ENCODE measurements at places on chromosomes 3 and 15.
A peak's percentile ranks its signal among the peaks of the same experiment; 100 is the strongest.

- DNase-seq = no peak
Measured at GRCh38 chr3:144402430-144402829, 430.8 kb downstream of the DIPK2A start.

DNA sequence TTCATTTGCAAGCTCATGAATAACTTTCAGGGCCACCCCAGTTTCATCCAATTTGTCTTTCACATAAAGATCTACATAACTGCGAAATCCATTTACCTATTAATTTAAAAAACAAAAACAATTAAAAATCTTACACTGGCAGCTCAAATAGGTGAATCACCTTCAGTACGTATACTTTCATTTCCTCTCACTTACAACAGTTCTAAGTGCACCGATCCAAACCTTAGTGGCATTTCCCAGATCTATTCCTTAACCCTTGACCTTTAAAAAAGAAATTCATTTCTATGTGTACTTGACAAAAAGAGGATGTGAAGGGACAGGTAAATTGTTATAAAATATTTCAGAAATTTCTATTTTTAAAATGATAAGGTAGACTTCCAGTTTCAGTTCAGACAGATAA is 30.8 kb downstream of the TOP2B start:
- no peak for DNase-seq

- DNase-seq = no peak
Measured at GRCh38 chr3:155069729-155070128, 10.4 kb upstream of the MME start.

GRCh38 chr3:144760831-144761230 is 789.2 kb downstream of the DIPK2A start:
- no peak for DNase-seq

GRCh38 chr15:33068511-33068990 is 126.0 kb downstream of the FMN1 start:
- no peak for DNase-seq

DNA sequence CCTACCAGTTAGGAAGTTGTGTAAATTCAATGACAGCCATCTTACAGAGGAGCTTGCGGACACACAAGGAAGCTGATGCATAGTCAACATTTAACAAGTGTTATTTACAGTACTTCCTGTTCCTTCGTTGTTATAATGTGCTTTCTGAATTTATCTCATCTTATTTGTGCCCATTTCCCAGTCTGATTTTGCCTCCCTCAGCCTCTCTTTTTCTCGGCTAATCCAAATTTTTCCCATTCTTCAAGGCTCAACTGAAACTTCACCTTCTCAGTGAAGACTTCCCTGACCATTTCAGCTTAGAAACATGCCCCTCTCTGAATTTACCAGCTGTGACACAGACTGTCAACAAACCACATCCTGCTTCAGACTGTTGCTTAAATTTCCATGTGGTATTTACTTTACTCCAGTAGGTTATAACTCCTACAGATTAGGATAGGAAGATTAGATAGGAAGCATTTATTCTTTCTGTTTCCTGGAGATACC is 55.7 kb upstream of the CP start:
- DNase-seq = no peak

DNA sequence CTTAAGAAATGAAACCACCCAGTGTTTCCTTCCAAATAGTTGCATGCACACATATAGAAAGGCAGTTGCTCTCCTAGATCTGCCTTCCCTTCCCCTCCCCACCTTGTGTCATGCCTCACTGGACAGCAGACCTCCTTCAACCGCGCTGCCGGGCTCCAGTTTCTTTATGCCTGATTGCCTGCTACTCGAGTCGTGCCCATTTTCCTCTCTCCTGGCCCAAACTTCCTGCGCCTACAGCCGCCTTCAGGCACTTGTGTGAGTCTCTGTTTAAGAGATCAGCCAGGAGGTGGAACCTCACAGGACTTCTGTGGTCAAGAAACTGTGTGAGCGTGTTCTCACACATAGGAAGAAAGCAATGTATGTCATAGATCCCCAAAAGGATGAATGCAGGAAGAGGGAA is 8.8 kb upstream of the FAM107A start:
- no peak for DNase-seq

GRCh38 chr3:142211034-142211433 is 14.4 kb downstream of the GK5 start:
- DNase-seq = no peak

- no peak for DNase-seq
Measured at GRCh38 chr3:10006762-10007090, 19.5 kb upstream of the FANCD2 start.

DNA sequence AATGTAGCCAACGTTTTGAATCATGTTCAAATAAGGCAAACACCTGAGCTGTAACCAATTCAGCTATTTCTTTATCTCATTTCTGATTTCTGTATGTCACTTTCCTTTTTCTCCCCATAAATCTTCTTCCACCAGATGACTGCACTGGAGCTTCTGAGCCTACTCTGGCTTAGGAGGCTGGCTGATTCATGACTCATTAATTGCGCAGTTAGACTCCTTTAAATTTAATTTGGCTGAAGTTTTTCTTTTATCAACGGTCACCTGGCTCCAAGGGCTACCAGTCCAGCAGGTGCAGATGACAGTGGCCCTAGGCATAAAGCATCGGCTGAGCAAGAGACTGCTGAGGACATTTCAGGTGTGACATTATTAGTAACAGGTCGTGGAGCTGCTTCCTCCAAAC is 39.6 kb upstream of the ITGA11 start:
- DNase-seq = no peak

DNA sequence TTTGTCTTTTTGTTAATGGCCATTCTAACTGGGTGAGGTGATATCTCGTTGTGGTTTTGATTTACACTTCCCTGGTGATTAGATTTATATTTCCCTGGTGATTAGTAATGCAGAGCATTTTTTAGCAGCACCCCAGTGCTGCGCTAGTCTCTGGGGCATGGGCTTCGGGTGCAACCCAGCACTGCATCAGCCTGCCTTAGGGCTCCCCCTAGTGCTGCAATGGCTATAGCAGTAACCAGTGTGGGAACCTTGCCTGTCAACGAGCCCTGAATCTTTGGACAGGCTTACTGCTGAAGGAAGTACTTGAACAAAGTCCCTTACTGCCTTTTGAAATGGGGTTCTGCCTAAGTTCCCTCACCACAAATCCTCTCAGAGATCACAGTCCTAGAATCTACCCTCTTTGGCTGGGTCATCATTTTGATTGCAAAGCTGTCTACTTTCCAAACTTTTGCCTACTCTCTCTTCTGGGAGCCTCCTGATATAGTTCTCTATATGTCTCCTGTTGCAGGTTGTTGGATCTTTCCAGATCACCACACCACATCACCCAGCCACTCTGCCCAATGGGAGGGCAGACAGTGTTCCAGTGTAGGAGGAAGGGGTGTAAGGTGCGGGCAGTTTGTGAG is 79.2 kb upstream of the CCNL1 start:
- peak; percentile 66 for DNase-seq

GRCh38 chr3:4674216-4674615 is 181.1 kb downstream of the ITPR1 start:
- no peak for DNase-seq

All from stimulated activated CD4-positive, alpha-beta T cell treated with anti-CD3 and anti-CD28 coated beads, Interleukin-12 subunit alpha, Interleukin-12 subunit beta, amount 100 ng/mL, for 4 hours (primary cell).